ENCODE measurements at places on chromosomes 7 and 10.
A peak's percentile ranks its signal among the peaks of the same experiment; 100 is the strongest.

DNA sequence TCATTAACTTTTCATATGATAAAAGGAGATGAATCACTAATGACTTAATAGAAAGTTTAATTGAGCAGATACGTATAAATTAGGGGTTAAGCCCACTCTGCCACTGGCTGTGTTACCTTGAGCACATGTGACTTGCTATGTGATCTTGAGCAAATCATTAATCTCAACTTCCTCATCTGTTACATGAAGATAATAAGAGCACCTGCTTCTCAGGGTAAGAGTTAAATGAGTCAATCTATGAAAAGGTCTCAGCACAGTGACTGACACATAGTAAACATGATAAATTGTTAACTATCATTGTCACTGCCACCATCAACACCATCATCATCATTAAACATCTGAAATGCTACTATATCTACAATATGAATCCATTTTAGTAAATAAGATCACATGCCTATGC lies 110.8 kb downstream of the TPK1 start:
- DNase-seq, result no peak

DNA sequence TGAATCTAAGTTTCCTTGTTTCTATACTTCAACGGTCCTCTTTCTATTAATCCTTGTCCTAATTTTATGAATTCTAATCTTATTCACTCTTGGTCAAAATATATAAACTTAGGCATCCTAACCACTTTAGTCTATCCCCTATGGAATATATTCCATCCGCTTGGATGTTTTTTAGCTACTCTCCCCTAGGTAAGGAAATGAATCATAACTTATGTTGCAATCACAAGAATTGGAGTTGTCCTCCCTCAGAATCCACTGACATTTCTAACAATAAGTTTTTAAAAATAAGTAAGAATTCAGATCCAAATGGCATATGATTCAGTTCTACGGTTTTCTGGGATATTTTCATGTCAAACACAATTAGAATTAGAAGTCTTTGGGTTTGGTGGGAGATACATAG lies 1081.6 kb downstream of the SORCS1 start:
- DNase-seq, result no peak

DNA sequence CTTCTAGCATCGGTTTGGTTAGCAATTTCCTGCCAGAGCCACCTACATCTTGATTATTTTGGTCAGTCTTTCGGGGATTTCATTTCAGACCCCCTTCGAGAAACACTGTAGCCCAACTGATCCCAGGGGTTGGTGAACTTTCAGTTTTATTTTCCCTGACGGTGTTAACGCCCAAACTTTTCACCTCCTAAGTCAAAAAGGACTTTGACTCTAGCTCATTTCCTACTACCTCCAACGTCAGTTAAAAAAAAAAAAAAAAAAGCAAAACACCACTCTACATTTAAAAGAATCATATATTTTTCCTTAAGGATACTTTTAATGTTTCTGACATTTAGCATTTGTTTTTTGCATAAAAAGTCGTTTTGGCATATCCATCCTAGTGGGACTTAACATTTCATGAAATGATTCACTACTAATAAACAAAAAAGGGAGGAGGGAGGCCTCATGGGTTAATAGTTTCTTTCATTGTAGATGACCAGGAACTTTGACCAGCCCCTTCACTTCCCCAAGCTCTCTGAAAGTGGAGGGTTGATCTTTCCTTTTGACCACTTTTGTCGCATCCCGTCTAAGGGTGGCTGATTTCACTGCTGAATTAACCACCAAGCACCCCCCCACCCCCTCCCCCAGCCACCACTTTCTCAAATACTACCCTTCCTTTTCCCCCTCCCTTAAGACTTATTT lies 764 bp upstream of the TCF7L2 start:
- no peak for DNase-seq

DNA sequence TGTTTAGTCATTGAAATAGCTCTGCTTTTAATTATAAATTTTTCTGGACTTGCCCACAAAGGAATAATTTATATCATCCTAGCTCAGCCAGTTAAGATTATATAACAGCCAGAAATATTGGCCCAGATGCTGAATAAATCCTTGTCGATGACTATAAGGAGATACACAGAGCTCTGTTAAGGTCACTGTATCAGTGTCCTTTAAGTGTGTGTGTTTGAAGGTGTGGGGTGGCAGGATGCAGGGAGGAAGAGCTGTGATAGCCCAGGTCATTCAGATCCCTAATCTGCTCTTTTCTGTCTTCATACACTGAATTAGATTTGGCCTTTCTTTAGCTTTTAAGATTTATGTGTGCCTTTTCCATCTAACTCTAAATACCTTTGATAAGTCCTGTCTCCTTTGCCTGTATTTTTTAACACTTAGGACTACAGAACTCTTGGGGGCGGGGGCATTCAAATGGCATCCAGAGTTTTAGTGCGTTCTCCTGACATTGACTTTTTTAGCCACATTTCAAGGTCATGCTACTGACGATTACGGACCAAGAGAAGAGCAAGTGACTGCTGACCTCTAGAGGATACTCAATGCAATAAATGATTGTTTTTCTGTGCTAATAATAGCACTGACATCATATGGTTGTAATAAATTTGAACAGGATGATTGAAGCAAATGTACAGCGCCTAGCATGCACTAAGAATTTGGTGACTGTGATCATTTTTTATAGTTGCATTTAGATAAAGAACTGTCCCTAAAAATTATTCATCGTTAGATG lies 172.3 kb downstream of the CACNB2 start:
- peak; percentile 76 for DNase-seq

GRCh38 chr7:75611557-75612178 lies 119.5 kb downstream of the SPDYE5 start:
- peak; percentile 46 for DNase-seq

DNA sequence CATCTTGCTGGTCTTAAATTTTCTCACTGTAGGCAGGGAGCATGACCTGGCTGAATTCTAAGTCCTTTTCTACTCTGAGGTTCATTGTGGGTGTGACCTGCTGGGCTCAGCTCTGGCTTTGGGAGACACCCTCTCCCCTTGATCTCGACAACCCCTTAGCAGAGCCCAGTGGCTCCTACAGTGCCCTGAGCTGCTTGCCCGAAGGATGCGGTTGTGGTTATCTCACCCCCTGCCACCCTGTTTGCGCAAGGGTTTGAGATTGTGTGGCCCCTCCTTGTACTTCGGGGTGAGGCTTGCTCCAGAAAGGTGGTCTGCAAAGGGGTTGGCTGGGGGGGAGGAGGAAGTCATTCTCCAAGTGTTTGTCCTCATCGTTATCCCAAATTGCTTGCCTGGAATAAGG lies 55.3 kb downstream of the TCF7L2 start:
- DNase-seq, result no peak

GRCh38 chr7:45021604-45022296 lies 21.7 kb downstream of the CCM2 start:
- peak; percentile 64 for DNase-seq

DNA sequence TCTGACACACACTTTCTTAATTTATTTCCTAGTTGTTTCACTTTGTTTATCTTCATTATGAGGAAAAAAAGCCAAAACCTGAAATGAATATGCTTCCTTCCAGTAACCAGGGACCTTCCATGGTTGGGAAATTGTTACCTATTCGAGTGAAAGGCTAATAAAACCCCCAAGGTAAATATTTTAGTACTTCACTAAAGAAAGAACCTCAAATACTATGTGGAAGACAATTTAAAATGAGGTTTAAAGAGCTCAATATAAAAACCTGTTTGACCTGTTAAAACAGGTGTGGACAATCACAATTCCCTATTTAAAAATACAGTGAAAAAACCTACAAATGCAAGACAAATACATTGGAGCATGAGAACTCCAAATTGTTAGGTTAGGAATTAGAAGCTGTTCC lies 192.6 kb downstream of the CFTR start:
- no peak for DNase-seq

GRCh38 chr10:58743466-58744115 lies 230.9 kb downstream of the BICC1 start:
- peak; percentile 75 for DNase-seq

GRCh38 chr10:47451998-47452494 lies 31.9 kb downstream of the ANXA8 start:
- no peak for DNase-seq

DNA sequence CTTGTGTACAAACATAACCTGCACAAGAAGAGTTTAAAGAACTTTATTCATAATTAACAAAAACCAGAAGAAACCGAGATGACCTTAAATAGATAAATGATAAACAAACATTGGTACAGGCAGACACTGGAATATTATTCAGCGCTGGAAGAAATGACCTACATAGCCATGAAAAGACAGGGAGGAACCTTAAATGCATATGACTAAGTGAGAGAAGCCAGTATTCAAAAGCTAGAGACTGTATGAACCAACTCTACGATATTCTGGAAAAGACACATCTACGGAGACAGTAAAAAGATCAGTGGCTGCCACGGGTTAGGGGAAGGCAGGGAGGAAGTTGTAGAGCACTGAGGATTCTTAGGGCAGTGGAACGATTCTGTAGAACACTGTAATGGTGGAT lies 333.8 kb upstream of the AKR1E2 start:
- no peak for DNase-seq
